HEK293T (cell line): ENCODE measurements at places on chromosomes 12 and 14.

DNA sequence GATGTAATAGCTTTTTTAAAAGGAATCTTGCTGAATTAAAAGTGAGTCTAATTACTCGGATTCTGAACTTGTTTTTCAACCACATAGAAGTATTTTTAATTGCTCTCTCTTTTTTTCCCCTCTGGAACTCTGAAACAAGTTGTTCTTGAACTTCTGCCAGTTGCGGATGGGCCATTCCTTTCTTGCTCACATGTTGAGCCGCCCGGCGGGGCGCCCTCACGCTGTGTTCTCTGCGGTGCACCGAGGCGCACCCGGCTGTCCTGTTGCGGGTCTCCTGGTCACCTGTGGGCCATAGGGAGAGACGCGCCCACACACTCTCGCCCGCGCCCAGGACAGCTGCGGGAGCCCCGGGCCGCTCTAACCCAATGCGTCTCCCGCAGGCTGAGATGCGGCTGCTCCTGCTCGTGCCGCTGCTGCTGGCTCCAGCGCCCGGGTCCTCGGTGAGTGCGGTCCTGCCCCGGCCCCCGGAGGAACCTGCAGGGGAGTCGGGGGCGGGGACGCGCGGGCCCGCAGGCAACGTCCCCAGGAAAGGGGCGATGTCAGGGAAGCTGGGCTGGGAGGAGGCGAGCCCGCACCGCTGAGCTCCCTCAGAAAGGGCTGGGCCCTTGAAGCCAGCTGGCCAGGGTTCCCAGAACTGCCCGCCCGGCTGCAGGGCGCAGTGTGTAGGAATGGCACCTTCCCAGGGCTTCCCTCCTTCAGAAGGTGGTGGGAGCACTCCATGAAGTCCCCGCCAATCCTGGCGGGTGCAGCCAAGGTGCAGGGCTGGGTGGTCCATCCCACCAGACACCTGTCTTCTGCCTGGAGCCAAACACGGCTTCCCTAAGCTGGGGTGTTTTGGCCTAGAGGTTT lies 2.3 kb downstream of the PAPLN start:
- DNase-seq: no peak

GRCh38 chr12:41439801-41440200 lies 251.7 kb downstream of the PDZRN4 start:
- no peak for DNase-seq

DNA sequence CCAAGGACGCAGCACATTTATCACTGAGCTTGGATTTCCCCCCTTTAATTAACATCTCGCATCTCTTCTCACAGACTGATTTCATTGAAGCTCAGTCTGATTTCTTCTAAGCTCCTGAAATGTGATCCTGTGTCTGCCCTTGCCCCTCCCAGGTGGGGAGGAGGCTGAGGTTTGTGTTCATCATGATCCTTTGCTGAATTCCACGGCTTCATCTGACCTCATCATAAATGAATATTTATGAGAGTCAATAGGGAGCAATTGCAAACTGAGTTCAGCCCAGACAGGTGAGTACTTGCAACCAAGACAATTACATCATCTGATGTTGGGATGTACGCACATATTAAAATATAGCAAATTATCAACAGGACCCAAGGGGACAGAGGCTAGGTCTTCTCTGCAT lies 72.4 kb downstream of the MAP1LC3B2 start:
- DNase-seq: no peak

DNA sequence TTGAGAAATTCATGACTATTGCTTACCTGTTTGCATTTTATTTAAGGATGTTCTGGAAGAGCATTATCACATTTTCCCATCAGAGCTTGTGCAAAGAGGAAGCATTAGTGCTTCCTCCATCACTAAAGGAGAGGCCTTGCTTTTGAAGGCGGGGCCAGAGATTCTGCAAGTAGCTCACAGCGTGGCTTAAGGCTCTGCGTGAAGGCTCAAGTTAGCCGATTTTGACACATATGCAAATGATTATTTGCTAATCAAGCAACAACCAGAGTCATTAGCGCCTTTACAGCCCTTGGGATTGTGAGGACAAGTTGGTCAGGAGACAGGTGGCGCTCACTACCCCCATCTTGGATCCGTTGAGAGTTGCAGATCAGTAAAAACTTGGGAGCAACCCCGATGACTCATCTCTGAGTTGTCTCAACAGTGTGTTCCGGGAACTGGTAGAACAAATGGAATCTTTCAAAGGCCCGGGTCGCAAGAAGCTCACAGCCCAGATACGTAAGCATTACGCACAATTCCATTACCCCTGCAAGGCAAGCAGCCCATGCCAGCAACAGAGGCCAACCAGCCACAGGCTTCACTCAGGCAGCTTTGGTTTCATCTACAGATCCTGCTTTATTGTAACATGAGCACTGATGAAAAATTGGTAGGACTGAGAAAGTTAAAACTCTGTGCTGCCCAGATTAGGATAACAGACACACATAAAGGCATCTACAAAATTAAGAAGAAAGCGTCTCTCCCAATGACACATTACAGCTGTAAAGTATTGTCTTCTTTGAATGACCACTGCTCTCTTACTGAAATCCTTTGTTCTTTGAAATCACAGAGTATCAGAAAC lies 34.9 kb upstream of the SPTSSA start:
- DNase-seq: no peak

GRCh38 chr12:31568498-31568897 lies 22.4 kb downstream of the DENND5B start:
- no peak for DNase-seq

- no peak for DNase-seq
Observed at GRCh38 chr12:130222519-130223218, 60.4 kb downstream of the FZD10 start.

- no peak for DNase-seq
Observed at GRCh38 chr12:92860521-92860920, 68.6 kb downstream of the EEA1 start.
